ENCODE measurements at places on chromosomes 7 and 10.

- DNase-seq = no peak
Observed at GRCh38 chr7:95690367-95690947, 81.9 kb upstream of the DYNC1I1 start.

DNA sequence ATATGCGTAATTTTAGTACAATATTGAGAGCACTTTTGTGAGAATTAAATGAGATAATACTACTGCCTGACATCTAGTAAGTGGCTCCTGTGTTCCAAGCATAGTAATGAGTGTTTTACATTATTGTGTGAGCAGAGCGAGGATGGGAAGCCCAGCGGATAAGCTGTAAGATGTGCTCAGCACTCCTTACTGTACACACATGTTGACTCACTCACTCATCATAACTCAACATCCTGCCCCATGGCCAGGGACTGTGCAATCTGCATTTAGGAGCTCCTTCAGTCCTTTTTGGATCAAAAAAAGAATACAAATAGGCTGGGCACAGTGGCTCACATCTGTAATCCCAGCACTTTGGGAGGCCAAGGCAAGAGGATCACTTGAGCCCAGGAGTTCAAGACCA lies 72.9 kb upstream of the NEBL start:
- DNase-seq = no peak

DNA sequence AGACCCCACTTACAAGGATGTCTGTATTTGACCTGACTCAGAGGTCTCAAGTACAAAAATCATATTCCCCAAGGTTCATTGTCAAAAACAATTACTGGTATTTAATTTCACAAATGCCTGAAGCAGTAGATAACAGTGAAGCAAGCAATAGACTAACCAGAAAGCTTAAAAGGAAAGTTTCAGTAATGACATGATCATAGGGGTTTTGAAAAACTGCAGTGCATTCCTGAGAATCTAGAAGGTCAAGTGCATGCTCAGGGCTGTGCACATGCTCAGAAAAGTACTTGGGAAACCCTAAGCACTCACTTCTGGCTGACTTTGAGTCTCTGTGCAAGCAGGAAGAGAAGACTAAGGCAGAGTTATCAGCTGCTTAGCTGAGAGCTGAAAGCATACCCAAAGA lies 27.1 kb downstream of the RASGEF1A start:
- no peak for DNase-seq

DNA sequence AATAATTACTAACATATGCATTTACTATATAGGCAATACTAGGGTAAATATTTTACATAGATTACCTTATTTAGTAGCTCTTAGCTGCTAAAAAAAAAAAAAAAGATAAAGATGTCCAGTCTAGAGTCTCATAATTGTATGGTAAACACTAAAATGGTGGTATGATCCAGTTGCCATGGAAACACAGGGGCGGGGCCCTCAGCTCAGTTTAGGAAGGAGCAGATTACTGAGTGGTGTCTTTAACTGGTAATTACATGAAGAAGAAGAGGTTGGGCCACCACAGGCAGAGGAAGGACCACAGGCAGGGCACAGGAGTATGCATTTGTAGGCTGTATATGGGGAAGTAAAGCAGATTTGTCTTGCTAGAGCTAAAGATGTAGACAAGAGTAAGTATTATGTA lies 43.7 kb downstream of the ITGB8 start:
- no peak for DNase-seq

DNA sequence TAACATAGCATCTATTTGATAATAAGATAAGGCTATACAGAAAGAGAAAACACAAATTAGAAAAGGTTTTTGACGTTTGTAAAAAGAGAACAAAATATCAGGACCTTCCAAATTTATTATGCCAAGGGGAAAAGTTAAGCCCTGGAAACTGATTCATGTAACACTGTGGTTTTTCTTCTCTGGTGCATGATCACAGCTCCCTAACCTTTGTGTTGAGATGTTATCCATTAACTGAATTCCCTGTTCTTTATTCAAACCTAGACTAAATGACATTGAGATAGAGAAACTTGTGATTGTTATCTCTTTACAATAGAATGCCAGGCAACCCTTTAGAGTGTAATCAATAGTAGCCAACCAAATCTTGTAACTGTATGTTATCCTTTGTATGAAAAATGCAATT lies 141.5 kb upstream of the NRG3 start:
- no peak for DNase-seq

DNA sequence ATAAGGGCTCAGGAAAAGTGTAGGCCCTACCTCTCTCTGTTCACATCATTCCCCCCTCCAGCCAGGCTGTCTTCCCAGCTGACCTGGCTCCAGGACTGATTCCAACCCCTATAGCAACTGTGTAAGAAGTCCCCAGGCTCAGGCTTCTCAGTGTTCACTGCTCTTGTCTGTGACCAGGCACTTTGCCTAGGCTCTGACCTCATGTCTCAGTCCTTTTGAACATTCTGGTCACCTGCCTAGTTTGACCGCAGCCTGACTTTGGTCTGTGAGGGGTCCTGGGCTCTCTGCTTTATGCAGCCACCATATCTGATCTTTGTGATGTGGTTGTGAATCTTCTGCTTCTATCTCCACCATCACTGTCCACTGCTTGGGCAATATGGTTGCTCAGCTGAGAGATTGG lies 24.5 kb downstream of the HIF1AN start:
- DNase-seq = no peak
